ENCODE measurements at places on chromosomes 5 and 9.

DNA sequence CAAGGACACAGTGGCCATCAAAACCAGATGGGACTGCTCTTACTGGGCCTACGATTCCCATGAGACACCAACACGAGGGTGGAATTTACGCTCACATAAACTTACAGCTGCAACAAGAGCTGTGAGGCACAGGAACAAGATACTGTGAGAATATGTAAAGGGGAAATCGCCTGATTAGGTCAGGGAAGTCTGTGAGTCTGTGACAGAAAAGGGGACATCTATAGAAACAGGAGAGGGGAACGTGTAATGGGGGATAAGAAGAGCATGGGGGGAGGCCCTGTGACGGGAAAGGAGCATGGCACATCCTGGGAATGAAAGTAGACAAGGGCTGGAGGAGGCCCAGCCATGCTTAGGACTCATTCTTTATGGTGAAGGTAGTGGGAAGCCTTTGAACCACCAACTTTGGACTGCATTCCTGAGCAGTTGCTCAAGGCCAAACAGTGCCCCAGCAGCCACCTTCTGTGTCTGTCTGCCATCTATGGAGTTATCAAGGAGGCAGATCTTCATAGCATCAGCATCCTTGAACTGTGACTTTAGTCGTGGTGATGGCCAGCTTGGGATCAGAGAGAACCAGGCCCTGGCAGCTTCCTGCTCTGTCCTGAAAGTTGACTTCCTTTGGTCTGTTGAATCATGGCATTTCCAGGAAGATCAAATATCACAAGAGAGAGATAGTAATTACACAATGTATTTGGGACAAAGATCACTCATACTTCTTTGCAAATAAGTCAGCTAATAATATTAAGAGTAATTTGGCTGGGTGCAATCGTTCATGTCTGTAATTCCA is 87.9 kb upstream of the FAM169A start:
- no peak for DNase-seq

- DNase-seq: no peak
These were observed 314.0 kb upstream of the SMARCA2 start for GRCh38 chr9:1701113-1701512.

- no peak for DNase-seq
These were observed 108.1 kb upstream of the MVB12B start for GRCh38 chr9:126218359-126219125.

DNA sequence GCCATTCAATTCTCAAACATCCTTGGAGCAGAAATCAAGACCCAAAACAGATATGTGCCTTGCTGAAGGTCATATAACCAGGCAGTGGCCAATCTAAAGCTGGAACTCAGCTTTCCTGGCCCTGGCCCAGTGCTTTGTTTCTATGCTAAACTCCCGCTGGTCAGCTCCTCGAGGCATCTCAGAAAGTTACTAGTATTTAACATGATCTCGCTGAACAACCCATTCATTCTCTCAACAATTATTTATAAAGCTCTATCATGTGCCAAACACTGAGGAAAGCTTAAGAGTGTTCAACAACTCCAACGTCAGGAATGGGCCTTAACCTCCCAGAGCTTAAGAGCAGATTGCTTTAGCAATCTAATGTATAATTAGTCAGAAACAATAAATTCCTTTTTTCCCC is 54.0 kb downstream of the FOXD1 start:
- no peak for DNase-seq

GRCh38 chr5:96660971-96661854 is 963 bp upstream of the CAST start:
- peak; percentile 58 for DNase-seq

GRCh38 chr5:177477701-177478477 is 4.5 kb upstream of the DBN1 start:
- no peak for DNase-seq

- DNase-seq: no peak
These were observed 202.7 kb upstream of the CDKN2B start for GRCh38 chr9:22211588-22212360.

DNA sequence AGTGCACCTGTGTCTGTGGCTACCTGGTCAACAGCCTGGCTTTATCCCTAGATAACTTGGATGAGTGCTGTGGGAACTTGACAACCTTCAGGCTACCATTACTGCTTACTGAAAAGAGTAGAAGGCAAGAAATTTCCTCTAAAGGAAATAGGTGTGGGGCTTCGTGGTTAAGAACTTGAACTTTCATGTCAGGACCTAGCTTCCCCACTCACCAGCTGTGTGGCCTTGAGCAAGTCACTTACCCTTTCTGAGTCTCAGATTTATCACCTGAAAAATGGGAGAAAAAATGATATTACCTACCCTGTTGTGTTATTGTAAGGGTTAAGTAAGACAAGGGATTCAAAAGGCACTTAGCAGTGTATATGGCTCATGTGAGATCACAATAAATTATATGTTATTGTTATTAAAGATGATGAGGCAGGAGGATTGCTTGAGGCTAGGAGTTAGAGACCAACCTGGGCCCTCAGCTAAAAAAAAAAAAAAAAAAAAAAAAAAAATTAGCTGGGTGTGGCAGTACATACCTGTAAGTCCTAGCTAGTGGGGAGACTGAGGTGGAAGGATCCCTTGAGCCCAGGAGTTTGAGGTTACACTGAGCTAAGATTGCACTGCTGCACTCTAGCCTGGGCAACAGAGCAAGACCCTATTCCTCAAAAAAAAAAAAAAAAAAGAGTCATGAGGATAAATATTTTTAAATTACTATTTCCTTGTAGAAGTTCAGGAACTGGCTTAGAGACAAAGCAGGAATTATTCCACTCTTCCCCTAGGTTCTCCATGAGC is 97.0 kb upstream of the SPRY4 start:
- no peak for DNase-seq

GRCh38 chr9:91312717-91313325 is 48.9 kb downstream of the AUH start:
- DNase-seq: no peak

DNA sequence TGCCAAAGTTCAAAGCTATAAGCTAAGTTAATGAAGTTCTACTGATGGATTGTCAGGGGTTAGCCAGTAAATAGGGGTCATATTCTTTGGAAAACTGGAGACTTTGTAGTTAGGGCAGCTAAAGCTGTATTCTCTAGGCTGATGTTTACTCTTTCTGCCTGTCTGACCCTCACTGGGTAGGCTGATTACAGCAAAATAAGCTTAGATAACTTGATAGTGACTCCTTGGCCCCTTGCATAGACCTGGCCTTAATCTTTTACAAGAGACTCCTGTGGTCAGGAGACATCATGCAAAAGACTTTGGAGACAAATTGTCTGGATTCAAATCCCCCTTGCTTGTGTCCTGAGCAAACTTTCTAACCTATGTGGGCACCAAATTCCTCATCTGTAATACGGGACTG is 314.4 kb upstream of the MSX2 start:
- no peak for DNase-seq

GRCh38 chr5:81233080-81233634 is at the start of gene CKMT2:
TSS of gene CKMT2 (plus strand) at chr5:81233322. CDS start at chr5:81251133, 17,811 bp downstream.
- DNase-seq: no peak

DNA sequence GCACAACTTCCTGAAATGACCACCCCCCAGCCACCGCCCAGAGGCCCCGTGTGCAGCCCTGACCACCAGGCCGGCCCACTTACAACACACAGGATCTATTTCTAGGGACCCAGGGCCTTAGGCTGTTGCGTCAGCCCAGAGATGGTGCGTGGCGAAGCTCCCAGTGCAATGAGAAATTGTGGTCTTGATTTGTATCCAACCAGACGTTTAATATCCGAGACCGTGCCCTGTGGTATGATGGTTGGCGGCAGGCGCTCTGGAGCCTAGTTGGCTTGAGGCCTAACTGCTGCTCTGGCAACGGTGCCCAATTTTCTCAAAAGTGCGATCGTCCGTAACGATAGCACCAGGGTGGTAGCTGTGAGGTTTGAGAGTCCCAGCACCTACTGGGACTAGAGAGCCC is 32.6 kb upstream of the SLC6A19 start:
- DNase-seq: no peak

DNA sequence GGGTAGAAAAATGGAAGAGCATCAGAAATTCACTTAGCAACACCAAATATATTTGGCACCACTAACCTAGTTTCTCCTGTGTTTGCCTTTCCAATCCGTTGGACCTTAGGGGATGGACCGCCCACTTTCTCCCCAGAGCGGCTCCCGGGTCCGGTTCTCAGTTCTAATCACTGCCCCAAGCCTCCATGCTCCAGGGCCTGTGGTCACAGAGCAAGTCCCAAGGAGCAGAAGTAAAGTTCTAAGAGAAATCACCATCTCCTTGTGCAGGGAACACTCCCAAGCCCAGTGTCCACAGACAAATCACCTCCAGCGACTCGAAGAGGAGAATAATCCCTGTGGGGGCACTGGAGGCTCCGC is 728 bp upstream of the SLC1A1 start:
- no peak for DNase-seq

DNA sequence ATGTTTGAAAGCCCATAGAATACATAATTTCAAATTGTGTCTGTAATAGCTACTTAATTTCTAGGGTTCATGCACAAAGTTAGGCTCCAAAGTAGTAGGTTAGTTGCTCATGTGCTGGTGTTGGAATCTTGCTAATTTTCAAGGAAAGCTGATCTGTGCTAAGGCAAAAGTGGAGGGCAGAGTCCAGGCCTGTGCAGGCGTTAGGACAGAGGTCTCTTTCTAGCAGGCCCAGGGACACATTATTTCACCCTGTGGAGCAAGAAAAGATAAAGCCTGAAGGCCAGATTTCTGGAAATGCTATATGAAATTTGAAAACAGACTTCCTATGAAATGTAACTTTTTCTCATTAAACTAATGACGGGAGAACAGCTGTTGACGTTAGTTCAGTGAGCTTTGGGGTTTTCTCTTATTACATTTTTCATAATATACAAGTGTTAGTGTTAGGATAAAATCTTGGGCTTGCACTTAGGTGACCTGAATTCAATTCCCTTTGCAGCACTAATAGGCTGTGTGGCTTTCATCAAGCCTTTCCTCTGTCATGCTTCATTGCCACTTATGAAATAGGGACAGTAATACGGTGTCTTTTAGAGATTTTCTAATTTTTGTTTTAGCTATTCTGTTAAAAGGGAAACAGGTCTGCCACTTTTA is 196.7 kb upstream of the HAPLN1 start:
- no peak for DNase-seq

GRCh38 chr5:151862811-151863472 is 61.7 kb downstream of the GLRA1 start:
- DNase-seq: no peak

DNA sequence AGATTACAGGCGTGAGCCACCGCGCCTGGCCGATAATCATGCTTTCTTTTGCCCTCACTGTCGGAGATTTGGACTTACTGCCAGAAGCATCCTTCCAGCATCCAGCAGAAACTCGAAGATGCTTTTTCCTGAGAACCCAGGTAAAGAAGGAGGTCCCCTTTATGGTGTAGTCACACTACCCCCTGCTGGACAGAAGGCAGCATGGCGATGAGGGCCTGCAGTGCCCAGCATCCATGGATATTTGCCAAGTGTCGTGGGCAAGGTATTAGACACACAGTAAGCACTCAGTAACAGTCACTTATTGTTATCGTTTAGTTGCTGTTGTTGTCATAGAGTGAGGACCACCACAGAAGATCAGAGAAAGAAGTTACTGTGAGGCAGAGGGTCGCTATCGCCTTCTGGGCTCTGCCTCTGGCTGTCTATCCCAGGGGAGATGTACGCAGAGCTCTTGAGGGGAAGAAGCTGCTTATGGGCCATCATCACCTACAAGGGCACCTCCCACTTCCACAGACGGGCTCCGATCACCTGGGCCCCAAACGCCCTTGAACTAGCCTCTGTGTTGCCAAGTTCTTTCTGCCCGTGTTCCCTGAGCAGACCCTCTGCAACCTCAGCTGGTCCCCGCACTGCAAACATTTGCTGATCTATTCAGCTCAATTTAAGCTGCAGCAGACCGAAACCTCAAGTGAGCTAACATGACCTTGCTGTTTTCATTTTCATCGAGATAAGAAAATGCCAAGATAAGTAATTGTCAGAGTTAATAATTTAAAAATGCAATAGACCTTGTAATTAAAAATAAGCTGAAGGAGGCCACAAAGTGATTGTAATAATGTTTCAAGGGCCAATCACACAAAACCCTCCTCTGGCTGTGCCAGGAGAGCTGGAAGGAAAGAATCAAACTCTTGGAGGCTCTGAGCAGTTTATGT is 23.9 kb downstream of the C5orf15 start:
- peak; percentile 74 for DNase-seq

DNA sequence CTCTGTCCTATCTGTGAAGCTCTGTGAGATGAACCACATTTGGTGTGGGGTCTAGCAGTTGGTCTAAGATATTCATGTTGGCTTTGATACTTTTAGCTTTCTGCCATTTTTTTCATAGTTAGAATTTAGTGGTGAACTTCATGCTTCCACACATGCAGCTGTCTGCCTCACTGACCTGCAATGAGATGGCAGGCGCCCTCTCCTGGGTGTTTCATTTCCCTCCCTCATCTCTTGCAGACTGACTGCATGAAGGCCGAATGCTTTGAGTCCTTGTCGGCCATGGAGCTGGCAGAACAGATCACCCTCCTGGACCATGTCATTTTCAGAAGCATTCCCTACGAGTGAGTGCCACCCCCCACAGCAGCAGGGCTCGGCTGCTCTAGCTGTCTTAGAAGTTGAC is 26.1 kb upstream of the CKMT2 start:
- no peak for DNase-seq

DNA sequence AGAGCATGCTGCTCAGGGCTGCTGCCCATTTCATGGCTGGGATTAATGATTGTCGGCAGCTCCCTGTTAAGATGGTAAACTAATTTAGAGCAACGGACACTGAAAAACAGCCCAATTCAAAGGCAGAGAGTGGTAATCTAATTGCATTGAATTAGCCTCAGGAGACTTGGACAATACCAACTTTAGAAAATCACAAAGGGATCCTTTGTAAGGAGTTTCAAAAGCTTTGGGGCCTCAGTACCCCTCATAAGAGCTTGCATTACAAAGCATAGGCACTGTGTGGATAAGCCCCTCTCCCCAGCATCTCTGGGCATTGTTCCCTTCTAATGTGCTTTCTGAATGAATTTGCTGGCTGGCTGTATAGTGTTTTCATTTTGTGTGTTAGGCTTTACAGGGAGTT is 6.7 kb downstream of the GLRA1 start:
- no peak for DNase-seq

DNA sequence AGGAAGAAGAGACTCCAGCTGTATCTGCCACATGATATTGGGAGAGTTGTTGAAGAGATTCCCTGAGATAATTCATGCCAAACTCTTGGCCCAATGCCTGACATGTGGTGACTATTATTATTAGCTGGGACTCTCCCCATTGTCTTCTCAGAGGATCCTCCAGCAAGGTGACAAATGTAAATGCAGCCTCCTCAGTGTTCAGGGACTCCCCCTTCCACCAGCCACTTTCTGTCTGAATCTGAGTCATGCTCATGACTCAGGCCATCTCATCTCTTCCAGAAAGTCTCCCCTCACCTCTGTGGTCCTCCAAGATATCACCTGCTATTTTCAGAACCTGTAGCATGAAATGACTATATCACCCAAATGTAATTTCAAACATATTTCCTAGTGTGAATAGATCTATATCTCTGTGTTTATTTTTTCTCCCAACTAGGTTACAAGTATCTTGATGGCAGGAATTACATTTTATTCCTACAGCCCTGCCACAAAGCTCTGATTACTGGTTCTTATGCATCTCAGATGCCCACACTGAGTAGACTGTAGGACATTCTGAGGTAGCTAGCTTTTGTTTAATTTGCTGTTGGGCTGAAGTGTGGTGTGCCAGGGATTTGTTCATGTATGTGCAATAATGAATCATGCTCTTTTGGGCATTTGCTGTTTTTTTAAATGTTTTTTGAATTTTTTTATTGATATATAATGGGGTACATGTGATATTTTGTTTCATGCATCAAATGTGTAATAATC is 126.6 kb upstream of the IL12B start:
- DNase-seq: no peak
